ENCODE measurements at places on chromosomes 1 and 21.

- no peak for DNase-seq
These were observed 180.2 kb downstream of the C1orf21 start for GRCh38 chr1:184567009-184567408.

DNA sequence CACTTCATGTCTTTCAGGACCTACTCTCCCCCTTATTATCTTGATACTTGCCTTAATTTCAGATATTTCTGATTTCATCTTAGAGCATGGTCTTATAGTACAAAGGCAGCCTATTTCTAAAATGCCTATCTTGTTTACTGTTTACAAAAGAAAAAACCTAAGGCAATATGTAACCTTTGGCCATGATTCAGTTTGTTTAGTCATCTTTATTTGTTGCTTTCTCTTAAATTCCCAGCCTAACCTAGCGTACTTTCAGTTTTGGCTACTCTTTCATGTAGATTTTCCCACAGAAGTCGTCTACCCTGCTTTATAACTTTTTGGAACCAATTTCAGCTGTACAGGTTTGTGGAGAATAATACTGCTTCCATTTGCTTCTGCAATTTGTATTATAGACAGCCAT lies 81.8 kb downstream of the KIF1B start:
- DNase-seq, result no peak

DNA sequence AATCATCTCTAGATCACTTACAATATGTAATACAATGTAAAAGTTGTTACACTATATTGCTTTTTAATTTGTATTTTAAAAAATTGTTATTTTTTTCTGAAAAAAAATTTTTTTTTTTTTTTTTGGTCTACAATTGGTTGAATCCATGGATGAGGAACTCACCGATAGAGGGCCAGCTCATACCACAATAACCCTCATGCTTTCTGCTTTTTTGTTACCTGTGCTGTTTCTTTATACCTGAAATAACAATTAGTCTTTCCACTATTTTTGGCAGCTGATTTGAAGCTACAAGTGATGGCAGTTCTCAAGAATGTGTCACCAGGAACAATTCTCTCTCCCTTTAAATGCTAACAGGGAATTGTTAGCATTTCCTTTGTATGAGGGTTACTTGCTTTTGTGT lies 12.0 kb downstream of the SMG7 start:
- no peak for DNase-seq

- no peak for DNase-seq
These were observed at the start of gene LAPTM5 for GRCh38 chr1:30757352-30758120. TSS of gene LAPTM5 (minus strand) at chr1:30757774. CDS start at chr1:30757745, 29 bp downstream.

GRCh38 chr1:107833061-107833460 lies 131.9 kb downstream of the VAV3 start:
- no peak for DNase-seq

GRCh38 chr21:35488946-35489345 lies 439.8 kb upstream of the RUNX1 start:
- DNase-seq, result no peak

- no peak for DNase-seq
These were observed 161.0 kb downstream of the PLXNA2 start for GRCh38 chr1:208083016-208083714.

- DNase-seq, result no peak
These were observed 114.2 kb upstream of the IPO9 start for GRCh38 chr1:201714542-201715329.

- no peak for DNase-seq
These were observed 30.7 kb upstream of the IL20 start for GRCh38 chr1:206834711-206835110.

- no peak for DNase-seq
These were observed 409.5 kb downstream of the PLPP3 start for GRCh38 chr1:56169856-56170255.

DNA sequence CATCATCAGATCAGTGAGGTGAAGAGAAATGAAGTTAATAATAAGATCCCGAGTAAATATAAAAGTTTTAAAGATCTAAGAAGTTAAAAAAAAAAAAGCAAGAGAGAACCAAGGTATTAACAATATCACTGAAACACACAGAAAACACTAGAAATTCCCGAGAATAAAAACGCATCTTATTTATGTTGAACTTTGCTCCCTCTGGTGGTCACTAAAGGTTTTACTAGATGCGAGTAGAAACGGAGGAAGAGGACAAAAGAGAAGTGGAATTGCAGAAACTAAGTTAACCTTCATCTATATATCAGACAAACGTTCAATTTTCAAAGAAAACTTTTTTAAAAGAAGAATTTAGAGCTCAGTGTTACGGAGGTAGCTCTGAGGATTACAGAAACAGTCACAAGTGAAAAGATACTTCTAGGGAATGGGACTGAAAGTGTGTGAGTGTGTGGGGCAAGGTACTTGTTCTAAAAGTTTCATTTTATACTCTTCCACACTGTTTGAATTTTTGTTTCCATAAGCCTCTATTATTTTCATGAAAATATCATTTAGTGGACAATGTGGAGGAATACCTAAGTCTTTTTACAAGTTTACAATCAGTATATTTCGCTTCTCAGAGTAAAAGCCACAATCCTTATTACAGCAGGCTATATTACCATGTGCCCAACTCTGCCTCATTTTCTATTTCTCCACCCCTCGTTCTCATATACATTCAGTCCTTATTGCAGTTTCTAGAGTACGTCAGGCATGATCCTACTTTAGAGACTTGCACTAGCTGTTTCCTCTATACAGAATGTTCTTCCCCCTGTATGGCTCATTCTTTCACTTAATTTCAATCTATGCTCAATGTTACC lies 19.7 kb downstream of the ACBD6 start:
- DNase-seq, result no peak

GRCh38 chr21:37868446-37869295 lies 47.6 kb downstream of the KCNJ6 start:
- no peak for DNase-seq

GRCh38 chr1:226938903-226939437 lies 1.1 kb upstream of the COQ8A start:
- DNase-seq, result no peak

DNA sequence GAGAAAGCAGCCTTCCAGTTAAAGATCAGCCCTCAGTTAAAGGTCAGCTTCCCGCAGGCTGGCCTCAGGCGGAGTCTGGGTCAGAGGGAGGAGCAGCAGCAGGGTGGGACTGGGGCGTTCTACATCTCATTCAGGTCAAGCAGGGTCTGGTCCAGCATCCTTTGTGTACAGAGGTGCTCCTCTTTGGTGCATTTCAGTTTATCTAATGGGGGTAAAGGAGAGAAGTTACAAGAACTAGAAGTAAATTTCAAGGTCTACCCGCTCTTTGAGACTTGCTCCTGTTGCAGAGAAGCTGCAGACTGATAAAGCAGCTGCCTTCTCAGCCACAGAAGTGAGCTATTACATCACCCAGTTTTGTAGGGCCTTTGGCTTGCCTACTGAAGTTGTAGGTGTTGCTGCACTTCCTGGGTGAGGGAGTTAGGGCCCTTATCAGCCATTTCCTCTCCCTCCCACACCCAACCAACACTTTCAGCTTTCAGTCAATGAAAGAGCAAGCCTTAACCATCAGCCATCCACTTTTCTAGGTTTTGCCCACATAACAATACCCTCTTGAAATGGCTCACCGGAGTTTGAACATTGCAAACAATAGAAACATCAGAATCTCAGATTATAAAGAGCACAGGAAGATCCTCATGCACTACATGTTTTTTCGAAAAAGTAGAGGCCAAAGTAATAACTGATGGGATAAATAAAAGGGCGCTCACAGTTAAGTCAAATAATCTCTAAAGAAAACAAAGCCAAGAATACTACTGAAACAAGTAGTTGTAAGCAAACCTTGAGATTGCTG lies 2.8 kb upstream of the NUP210L start:
- peak; percentile 27 for DNase-seq

GRCh38 chr1:18192974-18193373 lies 85.4 kb downstream of the IGSF21 start:
- no peak for DNase-seq

GRCh38 chr1:85201340-85202091 lies 700 bp upstream of the SYDE2 start:
- DNase-seq, result peak; percentile 10

GRCh38 chr21:14523234-14523633 lies 22.9 kb downstream of the SAMSN1 start:
- no peak for DNase-seq

DNA sequence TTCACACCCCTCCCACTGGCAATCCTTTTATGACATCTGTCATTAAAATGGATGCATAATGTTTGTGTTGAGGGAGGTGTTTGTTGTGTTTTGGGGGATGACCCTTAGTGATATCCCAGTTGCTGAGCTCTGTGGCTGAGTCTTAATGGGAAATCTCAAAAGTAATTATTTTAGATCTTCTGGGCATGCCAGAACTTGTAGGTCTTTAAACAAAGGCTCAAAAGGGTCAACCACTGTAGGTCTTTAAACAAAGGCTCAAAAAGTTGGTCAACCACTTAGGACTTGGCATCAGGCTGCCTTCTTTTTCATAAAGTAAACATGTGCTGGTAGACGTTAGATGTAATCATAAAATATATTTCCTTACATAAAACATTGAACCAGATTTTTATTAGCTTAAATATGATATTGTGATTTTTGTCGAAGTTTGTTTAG lies 78.0 kb downstream of the CDC14A start:
- DNase-seq, result no peak

DNA sequence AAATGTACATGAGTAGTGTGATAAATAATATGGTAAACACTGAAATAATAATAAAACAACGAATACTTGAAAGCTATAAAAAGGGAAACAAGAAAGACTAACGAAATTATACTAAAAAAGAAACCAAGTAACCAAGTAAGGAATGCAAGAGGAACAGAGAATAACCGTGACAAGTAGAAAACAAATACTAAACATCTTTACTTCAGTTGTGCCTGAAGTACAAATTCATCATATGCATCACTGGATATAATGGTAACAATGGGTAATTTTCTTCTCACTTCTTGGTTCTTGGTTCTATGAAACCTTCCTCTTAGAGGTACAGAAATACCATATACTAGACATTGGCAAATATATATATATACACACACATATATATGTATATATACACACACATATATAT lies 1093.6 kb upstream of the B3GALT2 start:
- no peak for DNase-seq

DNA sequence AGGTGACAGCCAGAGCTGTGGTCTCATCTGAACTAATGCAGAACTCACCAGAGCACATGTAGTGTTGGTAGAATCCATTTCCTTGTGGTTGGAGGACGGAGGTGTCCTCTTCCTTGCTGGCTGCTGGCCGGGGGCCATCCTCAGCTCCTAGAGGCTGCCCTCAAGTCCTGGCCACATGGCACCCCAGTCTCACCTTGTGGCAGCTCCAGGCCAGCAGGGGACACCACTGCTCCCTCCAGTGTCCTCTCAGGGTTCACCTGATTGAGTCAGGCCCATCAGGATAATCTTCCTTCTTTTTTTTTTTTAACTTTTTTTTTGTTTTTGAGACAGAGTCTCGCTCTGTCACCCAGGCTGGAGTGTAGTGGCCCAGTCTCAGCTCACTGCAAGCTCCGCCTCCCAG lies 2.9 kb downstream of the KCNE1 start:
- DNase-seq, result no peak

- DNase-seq, result no peak
These were observed 51.9 kb downstream of the DIPK1A start for GRCh38 chr1:92909321-92909720.
